ENCODE measurements at places on chromosomes 12 and 14. TPM values are rescaled to one million over a fixed set of nuclear protein-coding genes. Genes with fewer than 3 reads are reported as not detected.

IL26 gene
- total RNA-seq = not detected

PRPH gene
- not detected for total RNA-seq

E2F7 gene
- 7.6 TPM for total RNA-seq

NGB gene
- not detected for total RNA-seq

KIF26A gene
- 9.2 TPM for total RNA-seq

IFNG-AS1 gene
- not detected for total RNA-seq

REP15 gene
- 5.4 TPM for total RNA-seq

PFKM gene
- 36.3 TPM for total RNA-seq

FOXN4 gene
- total RNA-seq = not detected

GALNT8 gene
- total RNA-seq = 0.13 TPM

KRT71 gene
- not detected for total RNA-seq

PLA2G1B gene
- total RNA-seq = not detected

ANO4 gene
- total RNA-seq = 1.5 TPM

LMO3 gene
- not detected for total RNA-seq

C12orf60 gene
- total RNA-seq = 0.63 TPM

POU6F1 gene
- total RNA-seq = 3.0 TPM

CCDC197 gene
- not detected for total RNA-seq

OR6J1 gene
- not detected for total RNA-seq

TMEM63C gene
- total RNA-seq = 0.77 TPM

KERA gene
- total RNA-seq = not detected

C12orf42 gene
- total RNA-seq = 0.13 TPM

NYNRIN gene
- 3.3 TPM for total RNA-seq

ITGB7 gene
- total RNA-seq = not detected

PLEKHG7 gene
- total RNA-seq = not detected

OTX2 gene
- total RNA-seq = not detected

ESRRB gene
- not detected for total RNA-seq

SERPINA1 gene
- not detected for total RNA-seq

OASL gene
- 0.25 TPM for total RNA-seq

EPS8 gene
- 6.6 TPM for total RNA-seq

GALNT6 gene
- total RNA-seq = 22.1 TPM

TBC1D30 gene
- total RNA-seq = 14.3 TPM

RNFT2 gene
- total RNA-seq = 0.63 TPM

WIF1 gene
- total RNA-seq = not detected

BLOC1S1 gene
- 56.2 TPM for total RNA-seq

HOXC9 gene
- total RNA-seq = 0.13 TPM

SPIC gene
- total RNA-seq = not detected

GNG2 gene
- total RNA-seq = 4.6 TPM

ADIPOR2 gene
- 36.2 TPM for total RNA-seq

PITPNM2 gene
- 4.0 TPM for total RNA-seq

PLEKHA5 gene
- total RNA-seq = 6.3 TPM

DPPA3 gene
- not detected for total RNA-seq

CLEC4C gene
- not detected for total RNA-seq

FGF6 gene
- total RNA-seq = not detected

SOCS2 gene
- total RNA-seq = 64.4 TPM

KRT83 gene
- not detected for total RNA-seq
